Purkinje cell (primary cell): ENCODE measurements at places on chromosomes 12 and 14. TPM values are rescaled to one million over a fixed set of nuclear protein-coding genes. Genes with fewer than 3 reads are reported as not detected.

The KCNA5 gene
- 1.7 TPM in 1 of 2 replicates, not detected in the other for polyA plus RNA-seq

The CRADD gene
- 24.2 and 38.5 TPM in 2 replicates for polyA plus RNA-seq

The TDRD9 gene
- polyA plus RNA-seq, result 10.1 and 20.3 TPM in 2 replicates

The OR4E2 gene
- not detected in 2 replicates for polyA plus RNA-seq

The NR2C1 gene
- 44.6 and 53.5 TPM in 2 replicates for polyA plus RNA-seq

The VASH1 gene
- polyA plus RNA-seq, result 0.14 and 0.44 TPM in 2 replicates

The SPIC gene
- polyA plus RNA-seq, result not detected in 2 replicates

The GPHB5 gene
- polyA plus RNA-seq, result not detected in 2 replicates

The OAS2 gene
- polyA plus RNA-seq, result 0.34 TPM in 1 of 2 replicates, not detected in the other

The ST8SIA1 gene
- 25.2 and 57.8 TPM in 2 replicates for polyA plus RNA-seq
